ENCODE measurements at places on chromosomes 7 and 10. TPM values are rescaled to one million over a fixed set of nuclear protein-coding genes. Genes with fewer than 3 reads are reported as not detected.

The FZD1 gene
- total RNA-seq = 2.8 TPM

The PAX2 gene
- not detected for total RNA-seq

The AKR1B15 gene
- total RNA-seq = not detected

GRCh38 chr7:72032934-72033333 is 379.2 kb downstream of the CALN1 start:
- no peak for DNase-seq

DNA sequence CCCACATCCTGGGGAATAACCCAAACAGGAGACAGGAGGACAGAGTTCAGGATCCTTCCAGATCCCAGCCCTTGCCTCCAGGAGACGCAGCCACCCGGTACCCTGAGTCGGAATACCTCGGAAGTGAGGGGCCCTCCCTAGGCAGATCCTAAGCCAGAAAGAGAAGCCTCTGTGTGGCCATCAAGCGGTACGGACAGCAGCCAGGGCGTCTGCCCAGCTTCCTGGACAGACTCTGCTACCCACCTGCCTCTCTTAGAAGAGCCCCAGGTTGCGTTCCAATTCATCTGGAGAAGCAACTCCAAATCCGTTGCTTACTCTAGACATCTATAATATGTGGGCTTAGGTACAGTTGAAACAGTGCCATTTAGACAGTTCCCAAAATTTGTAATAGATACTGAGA is 220.2 kb upstream of the SH2B2 start:
- no peak for DNase-seq

DNA sequence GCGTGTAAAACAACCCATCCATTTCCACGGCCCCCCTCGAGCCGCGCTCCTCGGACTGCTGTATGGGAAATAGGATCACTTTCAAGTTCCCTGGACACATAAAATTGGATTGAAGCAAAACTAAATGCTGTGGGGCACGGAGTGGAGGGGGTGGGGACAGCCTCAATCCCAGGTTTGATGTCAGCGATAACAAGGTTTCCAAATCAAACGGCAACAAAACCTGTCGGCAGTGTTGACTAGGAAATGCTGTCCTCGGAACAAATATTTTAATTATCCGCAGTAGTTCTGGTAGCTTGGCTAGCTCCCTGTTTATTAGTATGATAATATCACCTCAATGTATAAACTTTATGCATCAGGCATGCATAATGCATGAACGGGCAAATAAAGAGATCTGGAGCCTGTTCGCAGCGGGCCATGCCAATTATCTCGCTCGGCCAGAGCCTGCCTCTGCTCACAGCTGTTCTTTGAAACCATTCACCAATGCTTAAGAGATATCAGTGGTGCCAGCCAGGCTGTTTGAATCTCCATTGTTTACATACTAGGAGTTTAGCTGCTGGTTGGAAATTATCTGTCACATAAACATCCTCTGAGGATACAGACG is 161.1 kb downstream of the PAXIP1 start:
- DNase-seq = no peak

GRCh38 chr10:120979435-120980278 is 128.5 kb downstream of the WDR11 start:
- DNase-seq = no peak

DNA sequence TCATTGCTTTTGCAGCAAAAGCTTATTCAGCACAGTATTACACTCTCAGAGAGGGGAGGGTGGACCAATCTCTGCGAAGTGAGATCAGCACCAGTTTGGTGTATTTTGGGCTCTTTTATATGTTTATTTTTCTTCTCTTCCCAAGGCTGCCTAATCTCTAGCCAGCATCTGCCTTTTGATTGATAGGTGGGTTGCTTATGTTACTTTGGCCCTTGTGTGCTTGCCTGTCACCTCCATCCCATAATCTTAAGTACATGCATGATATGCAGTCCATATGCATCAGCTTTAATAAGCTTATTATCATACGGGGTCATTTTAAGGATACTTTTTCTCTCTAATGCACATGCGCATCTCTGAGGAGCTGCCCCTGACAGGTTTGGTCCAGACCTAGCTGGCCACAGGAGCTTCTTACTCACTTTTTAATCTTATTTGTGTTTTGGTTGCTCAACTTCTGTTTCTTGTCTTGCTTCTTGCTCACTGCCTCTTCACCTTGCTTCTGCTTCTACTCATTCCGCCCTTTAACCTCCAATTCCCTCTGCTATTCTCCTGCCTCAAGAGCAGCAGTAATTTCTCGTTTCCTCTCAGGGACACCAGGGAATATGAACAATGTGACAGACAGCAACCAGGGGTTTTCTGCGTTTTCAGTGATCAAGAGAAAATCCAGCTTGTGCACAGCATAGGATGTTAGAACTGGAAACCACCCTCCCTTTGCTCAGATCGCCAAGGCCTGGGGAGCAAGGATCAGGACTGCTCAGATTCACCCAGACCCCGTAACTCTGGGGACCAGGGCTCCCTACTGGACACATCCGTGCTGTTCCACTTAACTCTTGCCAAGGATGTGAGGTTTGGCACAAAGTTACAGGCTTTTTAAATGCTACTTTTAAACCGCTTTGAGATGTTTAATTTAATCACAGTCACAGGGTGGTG is 10.0 kb downstream of the RGR start:
- DNase-seq = no peak

DNA sequence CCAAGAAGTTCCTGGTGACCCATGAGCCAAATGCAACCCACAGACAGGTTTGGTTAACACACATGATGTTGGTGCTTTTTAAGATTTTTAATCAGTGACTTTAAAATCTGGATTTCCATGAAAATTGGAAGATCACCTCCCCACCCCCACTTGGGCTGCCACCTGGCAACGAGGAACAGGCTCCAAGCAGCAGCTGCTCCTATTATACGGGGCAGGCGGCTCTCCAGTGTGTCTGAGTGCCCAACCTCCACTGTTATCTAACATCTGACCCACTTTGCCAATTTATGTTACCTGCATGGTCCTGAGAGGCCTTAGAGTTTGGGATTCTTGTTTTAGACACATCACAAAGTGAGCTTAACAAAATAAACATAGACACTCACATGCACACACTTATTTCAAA is 56.4 kb downstream of the SGMS1 start:
- no peak for DNase-seq
